Memory B cell (primary cell): ENCODE measurements at places on chromosomes 3 and 15.

- DNase-seq, result no peak
- H3K27ac ChIP-seq, result no peak overlapping the region
- H3K4me1 ChIP-seq, result no peaks in the 10 kb centered on the region
- no peak overlapping the region for H3K4me3 ChIP-seq
- peaks cover 2% of the 10 kb centered on the region for H3K36me3 ChIP-seq
- no peaks in the 10 kb centered on the region for H3K27me3 ChIP-seq
Observed at GRCh38 chr3:189446959-189447560, 184.1 kb upstream of the TP63 start.

GRCh38 chr3:87486115-87486514 lies 209.7 kb upstream of the POU1F1 start:
- no peaks in the 10 kb centered on the region for H3K27me3 ChIP-seq
- no peak overlapping the region for H3K4me3 ChIP-seq
- H3K27ac ChIP-seq, result no peak overlapping the region
- H3K36me3 ChIP-seq, result no peaks in the 10 kb centered on the region

- no peak for DNase-seq
- peaks cover 4% of the 10 kb centered on the region for H3K27me3 ChIP-seq
Observed at GRCh38 chr3:81872566-81872965, 111.1 kb upstream of the GBE1 start.

- peaks cover 30% of the 10 kb centered on the region for H3K27me3 ChIP-seq
- H3K4me1 ChIP-seq, result peaks cover 9% of the 10 kb centered on the region
- no peak overlapping the region for H3K27ac ChIP-seq
- no peaks in the 10 kb centered on the region for H3K36me3 ChIP-seq
- H3K4me3 ChIP-seq, result peak overlapping the region; percentile 32
Observed at GRCh38 chr15:93072011-93072410, 17.0 kb downstream of the RGMA start.

DNA sequence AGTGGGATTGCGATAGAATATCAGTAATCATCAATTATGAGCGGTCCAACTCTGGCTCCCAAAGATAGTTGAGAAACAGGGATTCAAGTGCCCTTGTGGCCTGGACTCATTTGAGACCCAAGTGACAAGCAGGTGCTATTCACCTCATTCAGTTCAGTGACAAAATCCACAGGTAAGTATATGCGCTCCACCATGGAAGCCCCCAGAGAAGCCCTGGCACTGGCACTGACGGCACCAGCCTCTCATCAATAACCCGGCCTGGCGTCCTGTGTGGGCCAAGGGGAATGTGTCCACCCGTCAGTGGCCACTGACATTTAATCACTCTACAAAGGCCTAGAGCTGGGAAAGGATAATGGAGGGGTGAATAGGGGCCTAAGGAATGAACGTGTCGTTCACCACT lies 117.2 kb downstream of the ADCY5 start:
- no peaks in the 10 kb centered on the region for H3K36me3 ChIP-seq
- H3K4me3 ChIP-seq, result no peak overlapping the region
- no peak overlapping the region for H3K27ac ChIP-seq
- no peak for DNase-seq
